ENCODE measurements at places on chromosomes 3 and 15.
A peak's percentile ranks its signal among the peaks of the same experiment; 100 is the strongest.

DNA sequence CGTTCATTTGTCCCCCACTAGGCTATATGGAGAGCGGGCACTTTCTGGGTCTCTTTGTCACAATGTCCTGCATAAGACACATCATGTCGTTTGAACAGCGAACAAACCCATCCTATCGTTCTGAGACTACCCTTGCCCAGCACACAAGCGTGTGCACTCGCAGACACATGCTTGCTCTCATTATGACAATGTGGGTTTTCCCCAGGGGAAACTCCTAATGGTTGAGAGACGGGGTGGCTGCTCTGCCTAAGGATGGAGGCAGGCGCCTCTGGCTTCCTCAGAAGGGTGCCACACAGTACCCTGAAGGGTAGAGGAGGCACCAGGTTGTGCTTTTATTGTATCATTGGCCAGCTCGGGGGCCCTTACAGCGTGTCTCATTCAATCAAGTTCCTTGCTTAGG, 51.0 kb upstream of the MYZAP start:
- no peak for DNase-seq

- DNase-seq = no peak
Measured at GRCh38 chr3:8888301-8888915, 74.9 kb downstream of the RAD18 start.

GRCh38 chr3:98763076-98763475, at the start of gene ST3GAL6:
Gene ST3GAL6, plus strand, starts transcription at chr3:98763340. Its CDS starts 5,101 bp downstream, at chr3:98768441.
- DNase-seq = no peak

DNA sequence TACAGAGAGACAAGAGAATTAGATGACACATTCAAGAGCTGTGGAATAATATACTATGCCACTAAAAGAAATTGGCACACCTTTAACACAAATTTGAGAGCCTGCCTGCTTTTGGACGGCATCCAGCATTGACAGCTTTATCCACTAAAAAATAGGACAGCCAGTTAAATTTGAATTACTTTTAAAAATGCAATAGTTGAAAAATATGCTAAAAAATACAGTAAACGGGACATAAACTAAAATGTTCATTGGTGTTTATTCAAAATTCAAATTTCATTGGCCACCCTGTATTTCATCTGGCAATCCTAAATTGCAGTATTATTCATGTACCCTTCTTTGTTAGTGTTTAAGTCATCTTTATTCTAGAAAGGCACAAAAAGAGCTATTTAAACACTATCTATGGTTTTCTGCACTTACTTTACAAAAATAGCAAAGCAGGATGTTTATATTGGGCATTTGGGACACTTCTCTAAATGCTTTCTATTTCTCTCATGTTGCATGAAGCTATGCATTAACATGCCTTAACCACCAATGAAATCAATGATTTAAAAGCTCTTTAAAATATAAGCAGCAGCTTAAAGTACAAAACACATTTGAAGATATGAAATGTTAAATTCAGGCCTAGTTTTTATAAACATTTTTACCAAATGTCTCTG, 160.1 kb downstream of the NEK10 start:
- no peak for DNase-seq

DNA sequence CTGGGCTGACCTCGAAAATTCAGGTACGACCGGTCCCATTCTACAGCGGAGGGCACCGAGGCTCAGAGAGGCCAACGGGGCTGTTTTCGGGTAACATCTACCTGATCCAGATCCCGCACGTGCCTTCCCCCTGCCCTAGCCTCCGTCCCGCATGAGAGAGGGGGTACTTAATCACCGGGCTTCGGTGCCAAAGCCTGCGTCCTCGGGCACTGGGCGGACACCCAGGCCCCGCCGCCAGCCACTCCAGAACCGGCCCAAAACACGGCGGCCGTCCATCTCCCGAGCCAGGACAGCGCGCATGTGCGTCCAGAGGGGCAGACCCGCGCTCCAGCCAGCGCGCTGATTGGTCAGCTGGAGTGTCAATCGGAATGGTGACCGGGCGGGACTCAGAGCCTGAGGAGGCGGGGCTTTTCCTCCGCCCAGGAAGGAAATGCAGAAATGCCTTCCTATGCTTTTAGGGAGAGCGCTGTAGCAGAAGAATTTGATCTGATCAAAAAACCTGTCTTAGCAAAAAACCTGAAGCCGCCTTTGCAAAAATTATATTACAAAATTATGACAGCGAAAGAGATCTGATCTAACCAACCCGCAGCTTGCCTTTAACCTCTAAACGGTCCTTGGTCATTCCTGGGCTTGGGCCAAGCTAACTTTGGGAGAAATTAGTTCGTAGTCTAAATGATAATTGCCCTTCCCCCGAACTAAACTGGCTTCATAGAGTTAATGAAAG, at the start of gene RPUSD3:
TSS of gene RPUSD3 (minus strand) at position 294 of the 724 bp plus-strand sequence. CDS start at position 276, 18 bp downstream.
- peak; percentile 90 for DNase-seq

GRCh38 chr15:66186049-66186825, 67.3 kb downstream of the MEGF11 start:
- DNase-seq = no peak

GRCh38 chr3:61983479-61983878, 389.9 kb downstream of the FEZF2 start:
- DNase-seq = no peak

GRCh38 chr15:68314563-68314962, 37.0 kb downstream of the FEM1B start:
- DNase-seq = no peak

DNA sequence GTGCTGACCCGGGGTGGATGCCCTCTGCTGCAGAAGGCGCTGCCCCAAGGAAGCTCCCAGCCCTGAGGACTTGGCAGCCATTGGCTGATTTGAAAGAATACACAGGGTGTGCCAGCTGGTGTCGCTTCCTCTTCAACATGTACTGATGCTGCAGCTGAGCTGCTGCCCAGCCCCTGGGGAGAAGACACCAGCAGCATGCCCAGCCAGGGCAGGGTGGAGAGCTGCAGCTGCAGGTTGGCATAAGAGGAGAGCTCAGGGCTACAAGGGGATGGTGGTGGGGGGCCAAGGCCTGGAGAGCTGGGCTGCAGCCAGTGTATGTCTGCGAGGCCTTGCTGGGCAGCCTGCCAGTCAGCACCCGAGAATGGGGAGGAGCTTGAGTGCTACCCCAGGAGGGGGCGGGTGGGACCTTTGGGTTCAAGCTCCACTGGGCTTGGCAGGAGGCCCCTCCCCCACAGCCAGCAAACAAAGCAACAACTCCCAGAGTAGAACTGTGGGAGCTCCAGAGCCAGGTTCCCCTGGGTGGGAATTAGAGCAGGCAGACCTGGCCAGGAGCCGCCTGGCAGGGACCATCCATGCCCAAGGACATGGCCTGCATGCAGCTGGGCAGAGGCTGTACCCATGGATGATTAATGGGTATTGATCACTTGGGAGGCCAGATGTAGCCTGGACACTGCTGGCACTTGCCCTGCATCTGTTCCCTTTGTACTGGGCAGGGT, 9.2 kb upstream of the SEMA4B start:
- no peak for DNase-seq

DNA sequence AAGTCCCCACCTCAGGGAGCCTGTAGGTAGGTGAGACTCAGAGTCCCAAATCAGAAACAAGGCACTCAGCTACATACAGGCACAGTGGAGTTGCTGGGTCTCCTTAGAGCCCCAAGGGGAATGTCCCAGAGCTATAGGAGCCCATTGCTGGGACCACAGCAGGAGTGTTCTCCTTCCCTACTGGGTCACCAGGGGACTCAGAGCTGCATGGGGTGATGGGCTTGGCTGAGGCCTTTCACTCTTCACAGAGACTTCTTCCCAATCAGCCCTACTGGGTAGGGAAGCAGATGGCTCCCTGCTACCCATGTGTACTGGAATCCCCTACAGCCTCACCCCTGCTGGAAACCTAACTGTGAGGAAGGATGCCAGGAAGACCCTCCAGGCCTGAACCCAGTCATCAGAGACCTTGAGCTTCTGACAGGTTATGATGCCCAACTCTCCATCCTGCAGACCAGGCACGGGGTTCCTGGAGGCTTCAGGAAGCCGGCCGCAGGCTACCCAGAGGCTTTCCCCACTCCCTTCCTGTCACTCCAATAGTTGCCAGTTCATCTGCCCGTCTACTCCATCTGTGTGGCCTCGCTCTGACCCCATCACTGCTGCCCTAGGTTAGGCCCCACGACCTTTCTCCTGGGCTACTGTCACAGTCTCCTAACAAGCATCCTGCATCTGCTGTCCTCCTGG, 24.0 kb downstream of the RASGRF1 start:
- no peak for DNase-seq

- DNase-seq = no peak
Measured at GRCh38 chr3:139122221-139122581, 77.5 kb upstream of the PRR23C start.

- no peak for DNase-seq
Measured at GRCh38 chr3:15795651-15796308, 2.0 kb downstream of the ANKRD28 start.

GRCh38 chr15:89662893-89663626, 7.8 kb upstream of the KIF7 start:
- no peak for DNase-seq

All from stimulated activated CD8-positive, alpha-beta memory T cell treated with anti-CD3 and anti-CD28 coated beads, Interleukin-7, amount 100 ng/mL, for 48 hours (primary cell).